ENCODE measurements at places on chromosomes 1 and 21.

- no peak for DNase-seq
Measured at GRCh38 chr1:153880962-153881361, 41.8 kb downstream of the GATAD2B start.

GRCh38 chr1:182217967-182218366 is 156.5 kb upstream of the ZNF648 start:
- DNase-seq, result no peak

GRCh38 chr1:114688526-114688925 is 6.8 kb downstream of the AMPD1 start:
- no peak for DNase-seq

DNA sequence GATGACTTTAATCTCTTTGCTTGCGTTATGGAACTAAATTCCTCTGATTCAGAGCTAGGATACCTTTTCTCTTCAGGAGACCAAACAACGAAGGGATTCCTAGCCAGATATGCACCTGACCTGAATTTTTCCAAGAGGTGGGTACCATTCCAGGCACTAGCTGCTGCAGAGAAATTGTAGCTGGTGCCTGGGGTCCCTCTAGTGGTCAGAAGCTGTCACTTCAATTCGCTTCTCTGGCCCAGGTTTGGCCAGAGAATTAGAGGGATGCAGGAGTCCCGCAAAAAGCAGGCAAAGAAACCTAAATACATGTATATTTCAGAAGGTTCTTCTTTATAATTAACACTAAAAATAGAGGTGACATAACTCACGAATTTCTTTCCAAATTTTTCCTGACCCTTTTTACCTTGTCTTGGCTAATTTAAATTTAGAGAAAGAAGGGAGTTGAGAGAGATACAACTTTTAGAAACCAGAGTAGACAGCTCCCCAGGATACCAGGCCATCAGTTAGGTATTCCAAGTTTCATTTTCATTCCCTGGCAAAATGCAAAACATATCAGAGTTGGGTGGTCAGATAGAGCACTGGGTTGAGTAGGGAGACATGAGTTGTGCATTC is 9.6 kb downstream of the ACKR1 start:
- peak; percentile 58 for DNase-seq

GRCh38 chr1:53731043-53731600 is 7.8 kb downstream of the GLIS1 start:
- DNase-seq, result no peak

DNA sequence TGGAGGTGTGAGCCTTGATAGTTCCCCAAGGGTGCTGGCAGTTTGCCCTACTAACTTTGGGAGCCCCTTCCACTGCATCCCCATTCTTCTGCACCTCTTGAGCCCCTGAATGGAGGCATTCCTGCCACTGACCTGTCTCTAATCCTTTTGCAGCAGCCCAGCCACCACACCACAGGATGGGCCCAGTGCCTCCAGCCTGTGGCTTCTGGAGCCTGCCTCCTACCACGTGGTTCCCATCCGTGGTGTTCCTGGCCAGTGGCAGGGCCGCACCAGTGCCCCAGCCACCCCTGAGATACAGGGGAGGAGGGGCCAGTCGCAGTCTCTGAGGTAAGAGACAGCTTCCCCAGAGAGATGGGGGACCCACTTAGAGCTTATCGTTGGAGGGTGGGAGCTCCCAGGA is 14.4 kb downstream of the INAVA start:
- DNase-seq, result no peak

DNA sequence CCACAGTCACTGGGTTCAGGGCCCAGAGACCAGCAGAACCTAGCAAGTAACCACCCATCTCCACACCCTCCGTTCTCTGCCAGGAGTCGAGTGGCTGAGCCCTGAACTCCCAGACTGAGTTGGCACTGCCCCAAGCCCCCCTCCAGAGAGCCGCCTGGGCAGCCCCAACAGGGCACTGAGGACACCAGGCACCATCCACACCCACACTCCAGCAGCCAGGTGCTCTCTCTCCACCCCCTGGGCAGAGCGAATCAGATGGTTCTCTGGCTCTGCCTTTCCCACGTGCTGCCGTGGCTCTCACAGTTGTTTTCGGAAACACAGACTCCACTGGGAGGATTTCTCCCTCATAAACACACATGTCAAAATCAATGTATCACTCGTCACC is 13.6 kb downstream of the WDR4 start:
- DNase-seq, result no peak

DNA sequence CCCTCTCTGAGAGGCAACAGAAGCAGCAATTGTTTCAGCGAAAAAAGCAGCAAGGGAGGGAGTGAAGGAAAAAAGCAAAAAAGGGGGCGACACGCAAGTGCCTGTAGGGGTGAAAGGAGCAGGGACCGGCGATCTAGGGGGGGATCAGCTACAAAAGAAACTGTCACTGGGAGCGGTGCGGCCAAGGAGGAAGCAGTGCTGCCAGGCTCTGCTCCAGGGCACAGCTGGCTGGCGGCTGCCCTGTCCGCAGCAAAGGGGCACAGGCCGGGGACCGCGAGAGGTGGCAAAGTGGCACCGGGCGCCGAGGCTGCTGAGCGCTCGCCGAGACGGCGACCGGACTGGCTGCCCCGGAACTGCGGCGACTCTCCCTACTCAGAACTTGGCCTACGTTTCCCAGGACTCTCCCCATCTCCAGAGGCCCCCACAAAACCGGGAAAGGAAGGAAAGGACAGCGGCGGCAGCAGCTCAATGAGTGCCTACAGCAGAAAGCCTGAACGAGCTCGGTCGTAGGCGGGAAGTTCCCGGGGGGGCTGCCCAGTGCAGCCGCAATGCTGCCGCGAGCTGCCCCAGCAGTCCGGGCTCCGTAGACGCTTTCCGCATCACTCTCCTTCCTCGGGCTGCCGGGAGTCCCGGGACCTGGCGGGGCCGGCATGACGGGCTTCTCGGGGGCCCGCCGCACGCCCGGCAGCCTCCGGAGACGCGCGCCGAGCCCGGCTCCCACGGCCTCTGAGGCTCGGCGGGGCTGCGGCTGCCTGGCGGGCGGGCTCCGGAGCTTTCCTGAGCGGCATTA is 1.0 kb upstream of the CDKN2C start:
- DNase-seq, result no peak
